Stimulated activated CD4-positive, alpha-beta T cell treated with anti-CD3 and anti-CD28 coated beads, Interleukin-1b, Interleukin-23, amount 100 ng/mL, for 1 hour (primary cell): ENCODE measurements at places on chromosomes 12 and 14.

GRCh38 chr12:119399301-119399700 lies 64.8 kb downstream of the CCDC60 start:
- DNase-seq, result no peak

DNA sequence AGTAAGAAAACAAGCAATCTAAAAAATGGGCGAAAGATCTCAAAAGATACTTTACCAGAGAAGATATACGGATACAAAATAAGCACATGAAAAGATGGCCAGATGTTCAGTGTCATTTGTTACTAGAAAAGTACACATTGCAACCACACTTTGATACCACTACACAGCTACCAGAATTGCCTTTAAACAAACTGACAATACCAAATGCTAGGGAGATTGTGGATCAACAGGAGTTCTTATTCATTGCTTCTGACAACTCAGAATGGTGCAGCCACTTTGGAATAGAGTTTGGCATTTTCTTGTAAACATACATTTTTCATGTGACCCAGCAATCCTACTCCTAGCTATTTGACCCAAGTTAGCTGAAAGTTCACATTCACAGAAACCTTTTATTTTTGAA lies 136.3 kb downstream of the FUT8 start:
- DNase-seq, result no peak

GRCh38 chr12:112270673-112271072 lies 111.6 kb downstream of the HECTD4 start:
- DNase-seq, result no peak

GRCh38 chr12:72468505-72468904 lies 196.3 kb downstream of the TRHDE start:
- DNase-seq, result no peak

- no peak for DNase-seq
Measured at GRCh38 chr14:21023817-21024584, 860 bp downstream of the NDRG2 start.

DNA sequence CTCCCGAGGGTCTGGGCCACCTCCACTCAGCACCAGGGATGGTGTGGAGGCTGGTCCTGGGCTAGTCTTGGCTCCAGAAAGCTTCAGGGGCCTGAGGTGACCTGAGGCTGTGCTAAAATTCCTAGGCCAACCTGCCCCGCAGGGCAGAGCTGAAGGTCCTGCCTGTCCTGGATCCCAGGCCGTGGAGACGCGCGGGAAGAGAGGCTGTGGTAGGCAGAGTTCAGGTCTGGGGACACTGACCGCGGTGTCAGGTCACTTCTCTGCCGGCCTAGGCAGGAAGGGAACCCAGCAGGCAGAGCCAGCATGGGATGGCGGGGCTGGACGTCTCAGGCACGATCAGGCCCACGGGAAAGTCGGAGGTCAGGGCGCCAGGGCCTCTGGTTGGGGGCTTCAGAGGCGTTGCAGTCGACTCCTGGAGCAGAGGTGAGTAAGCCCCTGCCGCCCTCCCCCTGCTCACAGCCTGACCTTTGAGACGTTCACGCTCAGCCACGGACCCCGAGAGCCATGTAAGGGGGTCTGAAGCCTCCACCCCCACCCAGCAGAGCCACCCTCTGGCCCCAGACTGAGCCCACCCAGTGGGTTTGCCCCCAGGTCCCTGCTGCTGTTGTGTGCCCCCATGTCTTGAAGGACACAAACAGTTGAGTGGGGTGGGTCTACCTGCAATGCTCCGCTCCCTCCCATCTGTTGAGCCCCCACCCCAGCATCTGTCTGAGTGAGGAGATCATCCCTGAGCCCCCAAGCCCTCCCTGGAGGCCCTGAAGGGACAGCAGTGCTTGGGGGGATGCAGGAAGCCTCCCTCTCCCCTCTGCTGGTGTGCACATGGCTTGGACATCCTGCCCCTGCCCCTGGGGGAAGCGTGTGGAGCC lies 142.7 kb downstream of the KIF26A start:
- no peak for DNase-seq

DNA sequence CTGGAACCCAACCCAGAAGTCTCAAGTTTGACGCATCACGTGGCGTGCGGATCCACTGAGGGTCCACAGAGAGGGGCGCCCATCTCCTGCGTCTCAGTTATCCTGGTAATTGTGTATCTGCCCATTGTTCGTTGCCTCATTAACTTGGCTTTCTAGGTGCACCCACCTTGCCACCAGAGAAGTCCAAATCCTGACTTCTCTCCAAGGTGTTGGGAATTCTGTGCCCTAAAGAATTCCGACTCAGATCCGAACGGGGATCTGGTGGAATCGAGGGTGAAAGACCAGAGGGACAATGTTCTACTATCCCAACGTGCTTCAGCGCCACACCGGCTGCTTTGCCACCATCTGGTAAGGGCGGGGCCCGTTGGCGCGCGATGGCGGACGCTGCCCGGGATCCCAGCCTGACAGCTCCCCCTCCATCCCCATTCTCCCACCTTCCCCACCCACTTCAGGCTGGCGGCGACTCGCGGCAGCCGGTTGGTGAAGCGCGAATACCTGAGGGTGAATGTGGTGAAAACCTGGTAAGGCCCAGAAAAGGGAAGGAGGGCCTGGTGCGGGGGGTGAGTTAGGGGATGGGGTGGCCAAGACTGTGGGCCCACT lies 481 bp downstream of the REC8 start:
- no peak for DNase-seq
